ENCODE measurements at places on chromosomes 6 and 20. TPM values are rescaled to one million over a fixed set of nuclear protein-coding genes. Genes with fewer than 3 reads are reported as not detected.

DNA sequence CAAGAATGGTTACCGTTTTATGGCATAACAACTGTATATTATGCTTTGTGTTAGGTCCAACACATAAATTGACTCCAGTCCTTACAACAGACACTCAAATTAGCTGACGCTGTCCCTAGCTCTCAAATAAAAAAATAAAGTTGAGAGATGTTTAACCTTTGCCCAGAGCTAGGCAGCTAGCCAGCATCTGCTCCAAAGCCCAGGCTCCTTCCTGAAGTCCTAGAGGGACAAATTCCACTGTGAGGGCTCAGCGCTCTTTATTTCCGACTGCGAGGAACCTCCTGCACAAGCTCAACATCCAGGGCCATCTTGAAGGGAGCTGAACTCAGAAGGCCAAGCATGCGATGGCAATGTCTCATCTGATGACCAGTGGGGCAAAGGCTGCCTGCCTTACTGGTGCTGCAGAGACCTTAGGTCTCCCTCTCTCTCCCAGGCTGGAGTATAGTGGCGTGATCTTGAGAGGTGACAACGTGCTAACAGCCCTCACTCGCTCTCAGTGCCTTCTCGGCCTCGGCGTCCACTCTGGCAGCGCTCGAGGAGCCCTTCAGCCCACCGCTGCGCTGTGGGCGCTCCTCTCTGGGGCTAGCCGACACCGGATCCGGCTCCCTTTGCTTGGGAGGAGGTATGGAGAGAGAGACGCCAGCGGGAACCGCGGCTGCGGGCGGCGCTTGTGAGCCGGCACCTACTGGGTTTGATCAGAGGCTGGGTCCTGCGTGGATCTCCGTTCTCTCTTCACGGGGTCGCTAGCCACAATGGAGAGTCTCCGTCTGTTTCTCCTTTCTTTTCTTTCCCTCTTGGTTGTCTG, 24.7 kb upstream of the GFOD1 start:
- no peaks in the 10 kb centered on the region for H3K4me1 ChIP-seq
- no peak overlapping the region for H3K4me3 ChIP-seq
- DNase-seq = no peak
- no peaks in the 10 kb centered on the region for H3K36me3 ChIP-seq
- H3K27ac ChIP-seq = no peak overlapping the region

DNA sequence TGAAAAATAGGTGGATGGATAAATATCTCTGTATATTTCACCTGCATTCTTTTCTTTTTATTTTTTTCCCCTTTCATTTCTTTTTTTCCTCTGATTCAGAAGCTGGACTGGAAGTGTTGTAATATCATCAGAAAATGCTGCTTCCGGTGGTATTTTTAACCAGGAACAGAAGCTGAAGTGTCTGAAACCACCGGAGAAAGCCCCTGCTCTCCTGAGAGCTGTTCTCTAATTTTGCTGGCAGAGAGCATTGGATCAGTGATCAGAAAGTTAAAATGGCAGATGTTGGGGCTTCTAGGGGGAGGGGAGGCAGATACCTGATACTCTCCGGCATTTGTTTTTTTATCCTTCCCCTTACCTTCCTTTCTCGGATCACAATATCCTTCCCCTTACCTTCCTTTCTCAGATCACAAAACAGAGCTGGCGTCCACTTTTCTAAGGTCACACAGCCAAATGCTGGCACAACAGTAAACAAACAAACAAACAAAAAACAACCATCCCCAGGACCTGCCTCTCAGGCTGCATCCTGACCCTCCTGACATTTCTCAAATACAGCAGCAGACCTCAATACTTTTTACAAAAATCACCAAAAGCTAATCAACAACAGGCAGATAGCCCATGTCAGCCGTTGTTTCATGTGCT, 143.2 kb upstream of the ZNF217 start:
- H3K27ac ChIP-seq = peak overlapping the region; percentile 99
- no peaks in the 10 kb centered on the region for H3K36me3 ChIP-seq
- H3K27me3 ChIP-seq = no peaks in the 10 kb centered on the region

DNA sequence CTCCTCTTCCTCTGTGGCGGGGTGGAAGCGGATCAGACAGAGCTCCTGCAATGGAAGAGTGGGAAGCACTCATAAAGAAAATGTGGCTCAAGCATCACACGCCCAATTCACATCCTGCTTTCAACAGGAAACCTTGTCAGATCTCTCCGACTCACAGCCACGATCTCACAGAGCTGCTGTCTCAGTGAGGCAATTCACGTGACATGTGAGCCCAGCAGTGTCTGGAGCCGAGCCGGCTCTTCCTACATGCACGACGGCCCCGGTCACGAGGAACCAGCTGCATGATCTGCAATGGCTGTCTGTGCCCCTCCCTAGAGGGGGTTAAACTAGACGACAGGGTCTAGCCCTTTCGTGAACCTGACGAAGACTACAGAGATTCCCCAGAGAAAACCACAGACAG, 29.5 kb upstream of the TCFL5 start:
- no peaks in the 10 kb centered on the region for H3K27me3 ChIP-seq
- peaks cover 2% of the 10 kb centered on the region for H3K4me1 ChIP-seq
- no peak overlapping the region for H3K4me3 ChIP-seq
- no peak overlapping the region for H3K27ac ChIP-seq
- H3K36me3 ChIP-seq = peaks cover 37% of the 10 kb centered on the region
- DNase-seq = no peak

DNA sequence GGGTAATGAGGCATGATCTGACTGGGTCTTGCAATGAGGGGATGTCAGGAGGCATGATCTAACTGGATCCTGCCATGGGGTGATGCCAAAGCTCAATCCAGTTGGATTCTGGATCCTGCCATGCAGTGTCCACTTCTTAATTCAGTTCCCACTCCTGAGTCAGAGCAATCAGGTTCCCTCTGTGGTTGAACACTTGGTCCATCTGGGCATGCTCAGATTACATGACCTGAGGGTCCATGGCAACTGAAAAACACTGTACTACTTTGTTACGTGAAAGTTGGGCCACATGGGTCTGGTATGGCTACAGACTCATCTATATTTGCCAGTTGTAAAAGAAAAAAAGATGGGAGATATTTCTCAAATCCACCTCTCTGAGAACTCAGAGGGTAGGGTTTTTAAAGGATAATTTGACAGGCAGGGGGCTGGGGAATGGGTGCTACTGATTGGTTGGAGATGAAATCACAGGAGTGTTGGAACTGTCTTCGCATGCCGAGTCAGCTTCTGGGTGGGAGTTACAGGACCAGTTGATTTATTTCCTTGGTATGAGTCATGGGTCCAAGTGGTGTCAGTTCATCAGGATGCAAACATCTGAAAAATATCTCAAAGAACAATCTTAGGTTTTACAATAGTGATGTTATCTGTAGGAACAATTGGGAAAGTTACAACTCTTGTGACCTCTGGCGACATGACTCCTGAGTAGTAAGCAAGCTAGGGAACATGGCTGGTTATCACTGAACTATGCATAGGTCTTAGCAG, 21.6 kb downstream of the C6orf163 start:
- no peaks in the 10 kb centered on the region for H3K27me3 ChIP-seq
- H3K27ac ChIP-seq = no peak overlapping the region
- no peaks in the 10 kb centered on the region for H3K4me1 ChIP-seq
- no peak for DNase-seq

- no peak overlapping the region for H3K4me3 ChIP-seq
- H3K27me3 ChIP-seq = peaks cover 14% of the 10 kb centered on the region
- DNase-seq = no peak
- H3K4me1 ChIP-seq = peaks cover 6% of the 10 kb centered on the region
Observed at GRCh38 chr6:169343886-169344749, 90.5 kb upstream of the THBS2 start.

DNA sequence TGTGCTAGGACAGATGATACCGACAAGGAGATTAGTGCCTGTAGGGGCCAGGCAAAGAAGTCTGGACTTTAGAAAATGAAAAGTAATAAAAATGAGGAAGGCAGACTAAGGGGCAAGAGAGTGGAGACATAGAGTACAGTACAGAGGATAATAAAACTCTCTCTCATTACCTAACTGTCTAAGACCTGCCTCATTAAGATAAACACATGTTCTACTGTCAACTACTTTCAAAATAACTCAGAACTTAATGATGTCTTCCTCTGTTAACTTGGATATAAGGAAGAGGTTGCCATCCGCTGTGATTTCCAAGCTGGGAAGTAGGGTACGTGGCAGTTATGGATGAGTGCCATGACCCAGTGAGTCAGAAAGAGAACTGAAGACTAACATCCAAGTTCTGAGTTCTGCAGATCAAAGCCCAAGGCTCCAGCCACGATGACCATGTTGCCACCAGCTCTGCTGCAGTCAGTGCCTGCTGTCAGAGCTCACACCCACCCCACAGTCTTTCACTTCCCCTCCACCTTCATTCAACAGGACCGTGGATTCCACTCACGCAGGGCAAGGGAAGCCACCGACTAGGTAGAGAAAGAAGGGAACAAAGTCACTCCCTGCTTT, 81.8 kb downstream of the KIF16B start:
- no peak overlapping the region for H3K4me3 ChIP-seq
- H3K36me3 ChIP-seq = peaks cover 11% of the 10 kb centered on the region
- no peak for DNase-seq

DNA sequence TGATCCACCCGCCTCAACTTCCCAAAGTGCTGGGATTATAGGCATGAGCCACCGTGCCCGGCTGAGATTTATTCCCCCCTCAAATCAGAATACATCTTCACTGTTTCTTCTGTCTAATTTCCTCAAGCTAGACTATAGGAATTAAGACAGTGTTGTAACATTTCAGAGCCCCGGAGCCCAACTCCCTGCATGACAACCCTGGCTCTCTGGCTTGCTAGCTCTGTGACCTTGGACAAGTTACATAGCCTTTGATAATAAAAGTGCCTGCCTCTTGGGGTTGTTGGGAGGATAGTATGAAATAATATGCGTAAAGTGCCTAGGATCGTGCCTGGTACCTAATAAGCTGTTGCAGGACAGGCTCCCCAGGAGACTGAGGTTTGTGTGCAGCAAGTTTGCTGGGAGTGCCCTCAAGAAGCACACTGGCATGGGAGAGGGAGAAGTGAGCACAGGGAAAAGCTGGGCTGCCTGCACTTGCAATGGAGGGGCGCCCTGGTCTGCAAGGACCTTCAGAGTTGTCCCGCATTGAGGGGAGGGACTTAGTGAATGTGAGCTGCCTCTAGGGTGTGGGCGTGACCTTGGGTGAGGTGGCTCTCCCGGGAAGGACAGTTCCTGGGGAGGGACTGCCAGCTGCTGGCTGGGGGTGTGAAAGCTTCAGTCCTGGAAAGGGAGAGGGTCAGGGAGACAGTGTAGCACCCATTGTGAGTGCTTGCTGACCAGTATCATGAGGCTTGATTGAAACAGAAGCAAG, 43.4 kb downstream of the TAF8 start:
- H3K27ac ChIP-seq = no peak overlapping the region
- no peak overlapping the region for H3K4me3 ChIP-seq
- DNase-seq = no peak
- peaks cover 27% of the 10 kb centered on the region for H3K27me3 ChIP-seq

DNA sequence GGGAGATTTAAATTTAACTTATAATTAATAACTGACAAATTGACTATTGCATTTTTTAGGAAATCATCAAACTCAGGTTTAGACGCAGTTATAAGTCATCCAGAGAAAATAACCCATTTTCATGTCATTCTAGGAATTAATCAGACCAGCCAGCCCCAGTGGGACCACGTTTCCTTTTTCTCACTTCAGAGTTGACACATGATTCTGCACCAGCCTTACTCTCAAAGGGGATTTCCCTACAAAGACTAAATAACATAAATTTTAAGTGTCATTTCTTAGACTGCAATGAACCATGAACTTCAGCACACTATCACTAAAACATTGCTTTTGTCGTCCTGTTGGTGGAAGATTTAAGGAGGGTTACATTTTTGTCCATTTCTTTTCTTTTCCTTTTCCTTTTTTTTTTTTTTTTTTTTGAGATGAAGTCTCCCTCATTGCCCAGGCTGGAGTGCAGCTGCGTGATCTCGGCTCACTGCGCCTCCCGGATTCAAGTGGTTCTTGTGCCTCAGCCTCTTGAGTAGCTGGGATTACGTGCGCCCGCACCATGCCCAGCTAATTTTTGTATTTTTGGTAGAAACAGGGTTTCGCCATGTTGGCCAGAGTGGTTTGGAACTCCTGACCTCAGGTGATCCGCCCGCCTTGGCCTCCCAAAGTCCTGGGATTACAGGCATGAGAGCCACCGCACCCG, 3.6 kb downstream of the IPCEF1 start:
- H3K4me3 ChIP-seq = no peak overlapping the region
- DNase-seq = no peak
- H3K27ac ChIP-seq = no peak overlapping the region

DNA sequence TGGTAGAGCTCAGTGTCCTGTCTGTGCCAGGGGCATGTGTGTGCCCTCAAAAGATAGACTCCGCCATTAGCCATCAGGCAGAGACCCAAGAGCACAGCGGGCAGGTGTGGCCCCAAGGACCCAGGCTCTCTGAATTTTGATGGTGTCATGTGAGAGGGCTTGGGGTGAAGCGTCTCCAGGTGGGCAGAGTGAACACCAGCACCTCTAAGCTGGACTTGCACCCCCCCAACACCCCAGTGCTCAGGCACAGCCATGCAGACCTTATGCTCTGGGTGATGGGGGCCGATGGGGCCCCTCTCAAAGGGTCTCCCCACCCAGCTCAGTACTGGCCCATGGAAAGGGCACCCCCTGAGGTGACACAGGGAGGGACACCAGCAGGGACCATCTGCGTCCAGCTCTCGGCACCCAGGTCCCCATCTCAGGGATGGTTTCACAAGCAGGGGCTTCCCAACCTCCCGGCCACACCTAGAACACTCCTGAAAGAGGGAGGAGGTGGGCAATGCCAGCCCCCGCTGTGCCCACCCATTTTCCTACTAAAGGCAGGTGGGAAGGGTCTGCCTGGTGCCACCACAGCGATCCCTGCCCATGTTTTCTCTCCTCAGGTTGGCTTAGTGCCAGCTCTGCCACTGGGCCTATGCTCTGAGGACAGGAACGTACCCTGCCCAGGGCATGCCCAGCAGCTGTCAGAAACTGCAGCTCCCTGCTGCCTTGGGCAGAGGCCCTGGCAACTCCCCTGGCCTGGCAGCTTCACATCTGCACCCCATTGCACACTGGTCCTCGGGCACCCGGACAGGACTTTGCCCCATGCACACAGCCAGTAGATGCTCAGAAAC, 3.5 kb downstream of the CST7 start:
- H3K27me3 ChIP-seq = peaks cover 4% of the 10 kb centered on the region
- no peaks in the 10 kb centered on the region for H3K36me3 ChIP-seq
- H3K4me3 ChIP-seq = no peak overlapping the region
- no peaks in the 10 kb centered on the region for H3K4me1 ChIP-seq

- no peak for DNase-seq
- H3K27me3 ChIP-seq = peaks cover 35% of the 10 kb centered on the region
- no peak overlapping the region for H3K4me3 ChIP-seq
- no peaks in the 10 kb centered on the region for H3K36me3 ChIP-seq
- H3K4me1 ChIP-seq = peaks cover 5% of the 10 kb centered on the region
Observed at GRCh38 chr6:157276134-157276532, 47.2 kb downstream of the TMEM242 start.

- H3K4me3 ChIP-seq = no peak overlapping the region
- no peak for DNase-seq
- H3K27ac ChIP-seq = no peak overlapping the region
- peaks cover 33% of the 10 kb centered on the region for H3K27me3 ChIP-seq
- H3K36me3 ChIP-seq = no peaks in the 10 kb centered on the region
Observed at GRCh38 chr6:168105813-168106632, 27.0 kb upstream of the FRMD1 start.

RGS17 gene
- 2.6 TPM for total RNA-seq

PTGIS gene
- 19.3 TPM for total RNA-seq

Measured in progenitor cell of endocrine pancreas (in vitro differentiated cells).